ENCODE measurements at places on chromosomes 11 and 22. TPM values are rescaled to one million over a fixed set of nuclear protein-coding genes. Genes with fewer than 3 reads are reported as not detected.

Gene CEND1
- total RNA-seq = not detected

Gene RASL10A
- total RNA-seq = not detected

Gene PANX2
- 0.54 TPM for total RNA-seq

Gene OR52N4
- not detected for total RNA-seq

- peak; percentile 58 for DNase-seq
Observed at GRCh38 chr11:69637941-69638871, 2.8 kb upstream of the CCND1 start.

- DNase-seq = no peak
Observed at GRCh38 chr11:130583801-130584211, 135.4 kb downstream of the ADAMTS15 start.

- no peak for DNase-seq
Observed at GRCh38 chr22:45308391-45308956, 1.3 kb upstream of the FAM118A start.

GRCh38 chr22:27620367-27621154 is 181.0 kb downstream of the MN1 start:
- peak; percentile 64 for DNase-seq

- DNase-seq = peak; percentile 71
Observed at GRCh38 chr11:34161812-34162492, 56.5 kb downstream of the NAT10 start.

Measured in M059J (cell line).